CD8-positive, alpha-beta T cell (primary cell): ENCODE measurements at places on chromosomes 3 and 15.

DNA sequence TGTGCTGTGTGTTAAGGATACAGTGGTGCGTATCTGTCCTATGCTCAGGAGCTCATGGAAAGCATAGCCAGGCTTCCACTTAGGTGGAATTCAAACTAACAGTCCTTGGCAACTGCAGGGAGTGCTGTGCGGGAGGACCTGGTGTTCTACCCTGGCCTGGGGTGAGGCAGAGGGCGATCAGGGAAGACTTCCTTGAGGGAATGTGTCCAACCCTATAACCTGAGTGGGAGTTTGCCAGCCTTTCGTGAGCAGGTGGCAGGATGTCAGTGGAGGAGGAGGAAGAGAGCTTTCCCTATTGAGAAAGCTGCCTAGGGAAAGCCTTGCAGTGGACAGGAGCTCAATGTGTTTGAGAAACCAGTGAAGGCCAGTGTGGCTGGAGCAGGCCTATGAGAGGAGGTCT lies 271.1 kb upstream of the C2CD4B start:
- no peak for DNase-seq

DNA sequence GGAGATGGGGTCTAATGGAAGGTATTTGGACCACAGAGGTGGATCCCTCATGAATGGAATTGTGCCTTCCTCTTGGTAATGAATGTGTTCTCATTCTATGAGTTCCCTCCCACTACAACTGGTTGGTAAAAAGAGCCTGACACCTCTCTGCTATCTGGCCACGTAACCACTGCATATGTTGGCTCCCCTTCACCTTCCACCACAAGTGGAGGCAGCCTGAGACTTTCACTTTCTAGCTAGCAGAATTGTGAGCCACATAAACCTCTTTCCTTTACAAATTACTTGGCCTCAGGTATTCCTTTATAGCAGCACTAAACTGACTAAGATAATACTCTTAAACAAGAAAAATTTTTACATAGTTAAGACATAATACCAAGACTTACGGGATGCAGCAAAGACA lies 155.3 kb downstream of the NR1I2 start:
- DNase-seq, result peak; percentile 68

GRCh38 chr3:12622335-12622734 lies 41.6 kb downstream of the RAF1 start:
- no peak for DNase-seq

DNA sequence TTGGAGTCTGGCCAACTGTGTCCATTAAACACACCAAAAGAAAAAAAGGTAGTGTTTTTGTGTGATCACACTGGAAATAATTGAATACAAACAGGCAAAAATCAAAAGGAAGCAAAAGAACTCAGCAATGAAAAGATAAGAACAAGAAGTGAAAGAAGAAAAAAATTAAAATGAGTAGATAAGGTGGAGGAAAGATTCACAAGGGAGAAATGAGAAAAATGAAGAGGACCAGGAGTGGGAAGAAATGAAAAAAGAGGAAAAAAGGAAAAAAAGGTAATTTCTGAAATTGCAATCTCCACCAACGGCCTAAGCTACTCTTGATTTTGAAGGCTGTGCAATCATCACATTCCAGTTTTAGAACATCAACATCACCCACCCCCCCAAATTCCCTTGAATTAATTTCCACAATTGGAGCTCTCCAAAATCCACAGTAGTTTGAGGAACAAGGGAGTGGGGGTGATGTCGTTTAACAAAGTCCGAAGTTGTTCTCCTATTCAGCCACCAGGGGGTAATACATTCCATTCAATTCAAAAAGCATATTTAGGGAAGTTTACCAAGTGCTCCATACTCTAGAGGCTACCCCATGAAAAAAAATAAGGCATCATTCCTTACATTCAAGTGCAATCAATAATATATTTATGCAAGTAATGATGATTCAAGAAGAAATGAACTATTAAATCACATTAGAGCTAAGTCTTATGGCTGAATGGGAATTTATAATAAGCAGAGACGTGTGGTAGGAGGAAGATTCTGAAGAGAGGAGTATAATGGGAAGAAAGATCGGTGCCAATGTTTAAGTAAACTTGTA lies 37.4 kb downstream of the ZNF860 start:
- DNase-seq, result no peak

DNA sequence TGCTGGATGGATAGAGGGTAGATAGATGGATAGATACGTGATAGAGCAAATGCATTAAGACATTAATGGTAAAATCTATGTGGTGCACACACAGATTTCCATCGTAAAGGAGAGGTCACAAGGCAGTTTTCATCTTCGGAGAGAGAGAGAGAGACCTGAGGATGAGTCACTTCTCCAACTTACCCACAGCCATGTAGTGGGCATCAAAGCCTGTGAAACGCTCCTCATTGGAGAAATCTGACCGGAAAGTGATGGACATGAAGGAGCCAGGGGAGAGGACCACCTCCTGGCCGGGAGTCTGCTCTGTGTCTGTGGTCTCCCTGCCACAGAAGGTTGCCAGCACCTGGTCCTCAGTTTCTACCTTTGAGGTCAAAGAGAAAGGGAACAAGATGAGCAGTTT lies 29.2 kb downstream of the MASP1 start:
- no peak for DNase-seq
